Skeletal muscle cell (primary cell): ENCODE measurements at places on chromosomes 3 and 15.

DNA sequence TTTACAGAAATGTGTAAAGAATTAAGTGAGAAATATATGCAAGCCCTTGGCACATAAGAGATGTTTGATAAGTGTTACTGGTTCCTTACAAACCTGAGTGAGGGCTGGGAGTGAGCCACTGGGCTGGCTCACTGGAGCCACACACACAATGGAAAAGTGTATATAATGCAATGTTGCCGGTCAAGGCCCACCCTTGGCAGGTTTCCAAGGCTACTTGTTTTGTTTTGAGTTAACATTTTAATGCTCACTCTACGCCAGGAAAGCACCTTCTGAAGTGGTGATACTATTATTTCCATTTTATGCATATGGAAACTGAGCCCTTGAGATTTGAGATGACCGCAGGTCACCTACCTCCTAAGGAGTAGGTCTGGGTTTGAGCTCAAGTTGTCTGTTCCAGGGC, 71.8 kb upstream of the FHIT start:
- DNase-seq, result no peak

GRCh38 chr3:24415824-24416223, 78.8 kb downstream of the THRB start:
- DNase-seq, result no peak

DNA sequence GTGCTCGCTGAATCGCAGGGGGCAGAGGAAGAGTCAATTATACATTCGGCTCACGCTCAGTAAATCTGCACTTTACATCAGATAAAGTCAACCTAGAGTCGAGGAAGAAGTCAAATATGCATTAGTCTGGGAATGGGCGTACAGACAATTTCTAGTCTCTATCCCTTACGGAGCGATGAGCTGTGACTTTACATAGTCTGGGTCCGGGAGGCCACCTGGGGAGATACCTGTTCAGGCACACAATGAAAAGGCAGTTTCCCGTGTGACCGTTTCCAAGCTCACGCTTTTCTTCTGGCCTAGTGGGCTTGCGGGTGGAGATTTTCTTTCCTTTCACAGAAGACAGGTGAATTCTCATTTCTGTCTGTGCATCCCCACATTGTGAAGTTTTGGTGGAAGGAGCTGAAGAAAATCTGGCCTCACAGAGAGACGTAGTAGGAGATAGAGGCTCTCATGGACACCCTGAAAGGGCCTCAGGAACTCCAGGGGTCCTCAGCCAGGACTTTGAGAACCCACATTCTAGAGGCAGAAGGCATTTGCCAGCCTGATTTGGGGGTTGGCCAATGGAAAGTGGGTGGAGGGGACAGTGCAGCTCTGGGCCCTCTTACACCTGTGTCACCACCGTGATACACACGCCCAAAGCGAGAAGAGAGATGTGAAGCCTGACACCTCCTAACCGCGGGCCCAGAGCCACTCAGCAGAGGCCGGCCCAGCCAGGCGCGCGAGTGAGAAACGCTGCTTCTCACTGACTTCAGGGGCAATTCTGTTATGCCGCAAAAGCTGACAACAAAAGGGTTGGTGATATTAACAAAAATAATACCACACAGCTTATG, 10.7 kb upstream of the OCA2 start:
- DNase-seq, result no peak

DNA sequence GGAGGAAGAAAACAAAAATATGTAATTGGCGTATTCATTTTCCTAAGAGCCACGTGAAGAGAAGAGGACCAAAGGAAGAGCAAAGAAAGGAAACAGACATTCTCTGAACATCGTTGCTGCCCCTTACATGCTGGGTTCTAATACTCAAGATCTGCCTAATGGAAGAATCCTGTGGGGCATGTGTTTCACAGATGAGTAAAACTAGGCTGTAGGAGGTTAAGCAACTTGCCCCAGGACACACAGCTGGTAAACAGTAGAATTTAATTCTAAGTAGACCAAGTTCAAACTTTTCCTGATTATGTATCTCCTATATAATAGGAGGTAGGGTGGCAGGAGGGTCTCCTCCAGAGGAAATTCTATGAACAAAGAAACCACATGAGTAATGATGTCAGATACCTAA, 106.1 kb upstream of the TNFAIP8L3 start:
- no peak for DNase-seq
